T-cell (primary cell): ENCODE measurements at places on chromosomes 3 and 15.

- no peak for DNase-seq
These were observed 236.3 kb downstream of the NFKBIZ start for GRCh38 chr3:102085431-102086176.

GRCh38 chr3:46852839-46853355 lies 10.3 kb downstream of the MYL3 start:
- DNase-seq, result no peak

- no peak for DNase-seq
These were observed 16.8 kb downstream of the CIDEC start for GRCh38 chr3:9863058-9863772.

DNA sequence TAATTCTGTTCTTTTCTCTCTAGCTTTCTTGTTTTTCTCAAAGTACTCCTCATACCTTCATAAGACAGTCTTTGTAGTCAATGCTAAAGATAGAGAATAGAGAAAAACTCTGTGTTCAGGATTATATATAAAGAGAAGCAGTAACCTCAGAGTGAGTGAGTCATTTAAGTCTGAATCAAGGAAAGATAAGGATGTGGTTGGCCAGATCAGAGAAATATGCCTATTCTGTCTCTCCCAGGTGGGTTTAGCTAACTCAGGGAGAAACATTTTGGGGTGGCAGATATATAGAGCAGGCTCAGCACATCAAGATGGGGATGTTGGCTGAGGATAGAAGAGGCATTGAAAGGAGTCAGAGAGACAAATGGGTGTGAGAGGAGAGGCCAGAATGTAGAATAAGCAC lies 31.4 kb downstream of the GTF2E1 start:
- DNase-seq, result no peak

DNA sequence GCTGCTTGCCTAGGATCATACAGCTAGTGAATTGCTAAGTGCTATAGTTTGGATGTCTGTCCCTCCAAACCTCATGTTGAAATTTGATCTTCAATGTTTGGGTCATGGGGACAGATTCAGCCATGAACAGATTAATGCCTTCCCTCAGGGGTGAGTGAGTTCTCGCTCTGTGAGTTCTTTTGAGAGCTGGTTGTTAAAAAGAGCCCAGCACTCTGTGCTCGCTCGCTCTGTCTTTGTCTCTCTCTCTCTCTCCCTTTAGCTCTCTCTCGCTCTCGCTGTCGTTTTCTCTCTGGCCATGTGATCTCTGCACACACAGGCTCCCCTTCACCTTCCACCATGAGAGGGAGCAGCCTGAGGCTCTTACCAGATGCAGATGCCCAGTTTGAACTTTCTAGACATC lies 14.9 kb downstream of the TRH start:
- no peak for DNase-seq

DNA sequence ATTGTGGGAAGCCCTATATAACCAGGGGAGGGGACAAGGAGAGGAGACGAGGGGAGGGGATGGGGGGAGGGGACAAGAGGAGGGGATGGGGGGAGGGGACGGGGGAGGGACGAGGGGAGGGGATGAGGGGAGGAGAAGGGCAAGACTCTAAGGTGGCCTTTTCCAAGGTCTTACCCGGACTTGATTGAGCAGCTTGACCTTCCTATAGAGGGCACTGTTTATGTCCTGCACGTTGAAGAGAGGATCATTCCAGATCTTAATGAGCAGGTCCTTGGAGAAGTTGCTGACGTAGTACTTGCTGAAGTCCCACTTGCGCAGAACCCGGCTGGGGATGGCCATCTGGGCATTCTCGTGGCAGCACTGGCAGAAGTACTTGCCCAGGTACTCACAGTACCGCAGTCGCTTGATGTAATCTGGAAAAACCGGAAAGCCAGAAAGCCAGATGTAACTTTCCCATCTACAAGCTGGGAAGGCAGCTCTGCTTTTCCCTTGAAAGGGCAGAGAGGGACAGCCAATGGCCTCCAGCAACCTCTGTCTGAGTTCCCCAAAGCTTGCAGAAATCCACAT lies 55.7 kb downstream of the RUBCN start:
- no peak for DNase-seq

GRCh38 chr15:95262866-95263564 lies 1031.7 kb downstream of the MCTP2 start:
- DNase-seq, result no peak

DNA sequence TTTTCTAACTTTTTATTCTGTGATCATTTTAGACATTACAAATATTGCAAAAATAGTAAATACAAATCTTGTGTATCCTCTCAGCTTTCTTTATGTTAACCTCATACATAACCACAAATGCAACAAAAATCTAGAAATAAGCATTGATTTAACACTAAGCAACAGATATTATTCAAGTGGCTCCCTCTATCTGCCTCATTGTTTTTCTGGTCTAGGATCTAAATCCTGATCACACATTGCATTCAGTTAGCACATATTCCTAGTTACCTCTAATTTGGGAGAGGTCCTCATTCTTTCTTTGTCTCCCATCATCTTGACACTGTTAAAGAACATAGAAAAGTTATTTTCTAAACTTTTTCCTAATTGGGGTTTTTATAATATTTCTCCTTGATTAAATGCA lies 1126.0 kb downstream of the ROBO2 start:
- DNase-seq, result no peak

GRCh38 chr3:67783281-67784250 lies 129.2 kb upstream of the SUCLG2 start:
- DNase-seq, result no peak

GRCh38 chr3:143464850-143465249 lies 345.3 kb downstream of the CHST2 start:
- DNase-seq, result no peak

GRCh38 chr3:71694358-71694999 lies 30.7 kb downstream of the EIF4E3 start:
- no peak for DNase-seq

DNA sequence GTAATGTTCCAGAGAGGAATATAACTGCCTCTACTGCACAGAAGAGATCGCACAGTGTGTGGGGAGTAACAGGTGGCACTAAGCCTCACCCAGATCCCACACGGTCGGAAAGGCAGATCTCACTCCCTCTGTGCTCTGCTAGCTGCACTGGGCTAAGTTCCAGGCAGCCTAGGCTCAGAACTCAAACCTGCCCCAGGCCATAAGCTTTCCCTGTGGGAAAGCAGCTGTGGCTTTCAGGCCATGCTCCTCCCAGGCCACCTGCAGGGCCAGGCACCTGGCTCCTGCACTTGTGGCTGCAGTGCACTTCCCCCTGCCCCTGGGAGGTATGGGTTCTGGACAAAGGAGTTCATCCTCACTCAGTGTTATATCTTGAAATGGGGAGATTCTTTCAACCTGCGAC lies 27.5 kb downstream of the PCCB start:
- no peak for DNase-seq

DNA sequence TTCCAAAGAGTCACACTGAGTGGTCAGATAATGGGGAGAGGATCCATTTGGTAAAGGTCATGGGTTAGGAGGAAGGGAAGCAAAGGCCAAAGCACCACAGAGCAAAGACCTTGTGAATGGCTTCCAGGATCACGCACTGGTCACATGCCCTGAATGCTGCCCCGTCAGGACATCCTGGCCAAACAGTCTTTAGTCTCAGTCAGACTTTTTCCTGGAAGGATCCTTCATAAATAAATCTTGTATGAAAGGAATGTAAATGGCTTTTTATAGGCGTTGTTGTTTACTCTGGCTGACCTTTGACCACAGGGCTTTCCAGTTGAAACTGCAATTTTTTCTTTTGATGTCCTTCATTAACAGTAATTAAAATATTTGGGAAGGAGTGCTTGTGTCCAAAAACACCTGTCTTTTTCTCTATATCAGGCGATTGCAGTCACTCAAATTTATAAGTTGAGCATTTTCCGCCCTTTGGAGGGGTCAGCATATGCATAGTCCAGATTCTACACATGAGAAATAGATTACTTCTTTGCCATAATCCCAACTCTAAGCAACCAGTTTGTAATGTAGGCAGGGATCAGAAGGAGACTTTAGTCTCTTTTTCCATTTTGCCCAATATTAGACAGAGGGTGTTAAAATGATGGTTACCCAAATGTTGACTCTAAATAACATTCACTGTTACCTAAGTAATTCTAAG lies 48.4 kb downstream of the CHAC1 start:
- DNase-seq, result no peak

DNA sequence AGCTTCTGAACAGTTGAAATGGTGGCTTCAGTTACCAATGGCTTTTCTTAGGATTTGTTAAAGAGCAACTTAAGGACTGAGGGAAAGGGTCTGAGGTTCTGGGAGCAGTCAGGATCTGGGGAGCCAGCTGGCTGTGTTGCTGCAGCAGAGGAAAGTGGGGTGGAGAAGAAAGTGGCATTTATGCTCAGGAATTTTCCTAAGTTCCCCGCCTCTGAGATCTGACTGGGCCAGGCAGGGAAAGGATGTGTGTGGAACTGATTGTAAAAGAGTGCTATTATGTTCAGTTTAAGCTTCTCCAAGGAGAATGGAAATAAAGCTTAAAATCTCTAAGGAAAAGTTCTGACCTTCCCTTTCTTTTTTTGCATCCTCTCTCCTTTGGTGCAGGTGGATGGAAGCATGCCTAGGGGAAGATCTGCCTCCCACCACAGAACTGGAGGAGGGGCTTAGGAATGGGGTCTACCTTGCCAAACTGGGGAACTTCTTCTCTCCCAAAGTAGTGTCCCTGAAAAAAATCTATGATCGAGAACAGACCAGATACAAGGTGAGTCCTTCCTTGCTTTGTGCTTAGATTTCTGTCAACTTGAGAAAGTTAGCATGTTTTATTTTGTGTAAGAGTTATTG lies 37.8 kb downstream of the IQGAP1 start:
- DNase-seq, result no peak

DNA sequence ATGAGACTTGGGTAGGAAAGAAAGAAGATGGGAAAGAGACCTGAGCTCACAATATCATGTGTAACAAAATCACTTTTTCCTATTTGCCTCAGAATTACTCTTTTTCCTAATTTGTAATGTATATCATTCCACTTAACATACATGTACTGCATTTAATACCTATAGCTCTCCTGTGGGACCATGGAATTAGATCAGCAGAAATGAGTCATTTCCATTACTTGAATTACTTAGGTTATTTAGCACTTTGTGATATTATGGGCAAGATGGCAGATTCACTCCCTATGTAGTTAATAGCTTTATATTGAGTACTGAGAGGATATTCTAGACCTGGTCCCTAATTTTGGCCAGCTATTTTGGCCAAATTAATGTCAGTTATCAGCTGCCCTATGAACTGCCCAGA lies 70.5 kb downstream of the ZNF609 start:
- DNase-seq, result no peak
